ENCODE measurements at places on chromosomes 13 and 19.

DNA sequence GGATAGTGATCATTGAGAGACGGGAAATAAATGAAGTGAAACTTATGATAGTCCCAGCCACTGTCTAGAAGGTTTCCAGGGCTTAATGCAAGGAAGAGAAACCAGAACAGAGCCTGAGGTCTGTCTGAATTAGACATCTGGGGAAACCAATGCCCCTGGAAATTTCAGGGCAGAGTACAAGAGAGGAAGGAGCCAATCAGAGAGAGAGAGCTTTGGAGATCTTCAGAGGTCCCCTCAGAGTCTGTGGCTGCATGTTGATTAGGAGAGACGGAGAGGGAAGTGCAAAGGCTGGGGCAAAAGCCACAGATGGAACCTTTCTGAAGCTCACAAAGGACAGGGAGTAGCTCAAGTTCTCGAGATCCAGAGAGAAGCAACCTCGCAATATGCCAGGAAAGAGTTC lies 378.0 kb downstream of the DNAJC15 start:
- DNase-seq = no peak

DNA sequence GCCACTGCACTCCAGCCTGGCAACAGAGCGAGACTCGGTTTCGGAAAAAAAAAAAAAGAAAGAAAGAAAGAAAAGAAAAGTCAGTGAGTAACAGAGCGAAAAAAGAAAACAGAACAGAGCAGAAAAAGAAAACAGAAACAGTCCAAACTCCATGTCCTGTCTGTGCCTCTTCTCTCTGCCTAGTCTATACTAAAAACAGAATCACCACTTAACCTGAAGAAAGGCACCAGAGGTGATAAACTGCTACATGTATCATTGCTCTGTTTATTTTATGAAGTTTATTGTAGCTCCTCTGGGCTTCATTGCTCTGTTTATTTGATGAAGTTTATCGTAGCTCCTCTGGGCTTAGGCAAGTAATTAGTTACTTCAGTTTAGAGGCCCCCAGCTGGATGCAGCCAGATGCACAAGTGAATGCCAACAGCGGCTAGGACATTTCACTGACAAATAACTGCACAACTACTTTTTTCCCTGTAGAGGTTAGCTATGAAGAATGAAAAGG lies 39.2 kb downstream of the TBC1D4 start:
- no peak for DNase-seq

DNA sequence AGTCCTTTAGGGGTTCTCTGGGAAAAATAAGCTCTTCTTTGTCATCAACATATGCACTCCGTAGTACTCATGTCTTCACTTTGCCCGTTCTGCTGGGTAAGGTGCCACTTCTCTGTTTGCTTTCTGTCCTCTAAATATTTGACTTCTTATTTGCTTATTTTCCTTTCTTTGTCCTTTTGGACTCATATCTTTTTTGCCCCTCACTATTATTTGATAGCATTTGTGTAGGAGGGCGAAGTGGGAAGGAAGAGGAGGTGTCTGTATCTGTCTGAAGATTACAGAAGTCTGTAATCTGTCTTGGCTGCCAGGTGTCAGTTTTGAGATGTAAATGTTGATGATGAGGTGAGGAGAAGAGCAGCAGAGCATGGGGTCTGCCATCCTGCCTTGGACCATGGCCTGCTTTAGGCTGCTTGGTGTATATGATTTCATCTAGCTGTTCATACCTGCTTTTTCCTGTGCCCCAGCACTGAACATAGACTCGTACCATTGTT lies 30.8 kb downstream of the USPL1 start:
- no peak for DNase-seq

GRCh38 chr19:48551437-48552302 lies at the start of gene SULT2B1:
Gene SULT2B1, plus strand, starts transcription at chr19:48552172. Its CDS starts 81 bp downstream, at chr19:48552253.
- DNase-seq = no peak

GRCh38 chr13:101416181-101417042 lies at the start of gene NALCN:
Gene NALCN, minus strand, starts transcription at chr13:101416508. Its CDS starts 17,382 bp downstream, at chr13:101399126.
- peak; percentile 69 for DNase-seq

DNA sequence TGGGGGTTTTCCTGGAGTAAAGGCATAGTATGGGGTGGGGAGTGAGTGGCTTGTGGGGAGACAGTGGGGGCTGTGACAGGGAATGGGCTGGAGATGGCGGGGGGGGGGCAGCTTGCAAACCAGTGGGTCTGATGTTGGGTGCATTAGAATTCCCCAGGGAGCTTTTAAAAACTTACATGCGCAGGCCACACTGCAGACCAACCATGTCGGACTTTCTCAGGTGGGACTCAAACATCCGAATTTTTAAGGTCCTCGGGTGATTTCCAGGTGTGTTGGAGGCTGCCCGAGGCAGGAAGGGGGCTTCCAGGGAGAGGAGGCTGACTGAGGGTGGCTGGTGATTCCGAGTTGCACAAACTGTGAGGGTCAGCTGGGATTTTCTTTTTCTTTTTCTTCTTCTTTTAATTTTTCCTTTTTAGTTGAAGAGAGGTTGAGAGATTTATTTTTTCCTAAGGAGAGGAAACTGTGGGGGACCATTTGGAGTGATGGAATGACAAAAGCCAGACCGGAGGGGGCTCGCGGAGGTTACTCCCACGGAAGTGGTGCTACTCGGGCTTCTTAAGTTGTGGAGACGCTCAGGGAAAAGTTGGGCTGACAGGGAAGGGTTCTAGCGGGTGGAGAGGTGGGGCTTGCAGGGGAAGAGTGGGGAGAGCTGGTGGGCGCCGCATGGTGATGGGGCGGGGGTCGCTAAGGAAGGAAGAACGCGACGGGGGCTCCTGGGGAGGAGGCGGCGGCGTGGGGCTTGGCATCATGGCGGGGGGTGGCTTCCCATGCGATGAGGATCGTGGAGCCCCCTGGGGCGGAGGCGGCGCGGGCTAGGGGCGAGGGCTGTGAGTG lies 997 bp upstream of the CACNG8 start:
- DNase-seq = peak; percentile 34
